ENCODE measurements at places on chromosomes 5 and 9.

DNA sequence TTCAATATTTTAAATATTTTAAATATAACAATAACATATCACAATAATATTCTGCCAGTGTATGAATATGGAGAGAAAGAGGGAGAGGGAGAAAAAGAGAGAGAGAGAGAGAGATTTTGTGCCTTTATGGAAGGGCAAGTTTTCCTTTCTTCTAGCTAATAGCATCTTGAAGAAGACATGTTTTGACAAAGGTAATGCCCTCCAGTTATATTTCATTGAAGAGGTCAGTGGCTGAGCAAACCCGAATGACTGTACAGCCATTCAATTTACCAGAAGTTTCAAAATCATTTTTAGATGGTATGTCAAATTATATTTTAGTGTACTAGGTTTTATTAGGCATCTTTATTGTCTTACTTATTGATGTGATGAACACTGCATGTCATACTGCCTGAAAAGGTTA lies 139.3 kb downstream of the EMB start:
- no peak for DNase-seq

DNA sequence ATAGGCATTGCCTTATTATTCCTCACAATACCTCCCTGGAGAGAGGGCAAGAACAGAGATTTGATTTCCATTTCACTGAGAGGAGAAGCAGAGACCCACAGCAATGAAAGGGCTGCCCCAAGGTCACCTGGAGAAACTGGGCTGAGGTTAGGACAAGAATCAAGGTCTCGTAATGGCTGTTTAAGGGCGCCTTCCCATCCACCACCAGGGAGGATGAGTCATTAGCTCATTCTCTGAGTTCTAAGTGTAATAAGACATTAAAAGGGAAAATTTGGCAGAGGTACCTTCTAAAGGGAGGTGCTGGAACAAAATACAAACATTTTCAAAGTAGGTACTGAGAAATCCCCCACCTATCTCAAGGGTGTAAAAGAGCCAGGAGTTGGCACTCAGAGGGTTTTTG lies 52.6 kb upstream of the TCERG1 start:
- no peak for DNase-seq

DNA sequence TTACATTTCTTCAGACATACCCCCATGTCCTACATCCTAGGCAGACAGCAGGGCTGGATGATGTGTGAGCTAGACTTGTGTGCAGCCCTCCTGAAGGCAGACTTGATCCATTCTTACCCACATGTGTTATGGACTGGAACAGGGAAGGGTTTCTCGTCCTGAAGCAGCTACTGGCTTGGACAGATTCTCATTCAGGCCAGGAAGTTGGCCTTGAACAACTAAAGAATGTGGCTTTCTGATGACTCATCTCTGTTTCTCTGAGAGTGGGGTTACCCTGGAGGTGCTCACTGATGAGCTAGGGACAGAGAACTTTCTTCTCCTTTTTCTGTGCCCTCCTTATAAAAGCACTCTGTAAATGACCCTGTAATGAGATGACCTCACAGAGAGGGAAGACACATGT lies 246.5 kb downstream of the PCSK5 start:
- peak; percentile 69 for DNase-seq

GRCh38 chr5:80695666-80696065 lies 40.9 kb upstream of the DHFR start:
- no peak for DNase-seq

GRCh38 chr5:2094616-2094995 lies 211.9 kb upstream of the IRX4 start:
- DNase-seq = no peak
